ENCODE measurements at places on chromosomes 12 and 14.

- no peak for DNase-seq
Observed at GRCh38 chr12:48777501-48778400, 11.1 kb downstream of the ADCY6 start.

- DNase-seq, result no peak
Observed at GRCh38 chr14:35399083-35399937, 5.2 kb downstream of the NFKBIA start.

DNA sequence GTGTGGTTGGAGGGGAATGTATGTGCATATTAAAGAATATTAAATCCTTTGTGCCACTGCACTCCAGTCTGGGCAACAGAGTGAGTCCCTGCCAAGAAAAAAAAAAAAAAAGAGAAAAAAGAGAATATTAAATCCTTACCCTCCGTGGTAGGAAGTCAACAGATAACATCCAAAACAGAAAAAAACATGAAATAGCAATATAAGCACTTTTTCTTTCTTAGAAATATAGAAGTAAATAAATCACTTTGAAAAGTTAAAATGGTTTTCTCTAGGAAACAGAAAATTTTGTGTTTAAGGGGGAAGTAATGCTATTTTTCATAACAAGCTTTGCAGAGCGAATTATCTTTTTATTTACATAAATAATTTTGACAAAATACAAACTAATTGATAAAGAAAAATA lies 17.6 kb downstream of the SOS2 start:
- DNase-seq, result no peak

DNA sequence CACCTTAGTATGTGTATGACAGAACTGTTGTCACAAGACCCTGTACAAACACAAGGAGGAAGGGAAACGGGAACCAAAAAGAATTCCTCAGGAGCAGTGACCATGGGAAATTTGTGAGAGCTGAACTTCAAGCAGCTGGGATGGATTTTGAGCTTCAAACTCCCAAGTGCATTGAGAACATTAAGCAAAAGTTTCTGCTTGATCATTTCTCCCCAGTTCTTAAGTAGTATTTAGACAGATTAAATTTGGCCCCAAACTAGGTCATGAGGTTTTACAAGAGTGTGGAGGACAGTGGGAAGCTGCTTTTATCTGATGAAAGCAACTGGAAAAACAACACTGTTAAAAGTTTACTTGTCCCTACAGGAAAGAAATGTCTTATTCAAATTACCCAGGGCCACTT lies 206.0 kb upstream of the DCN start:
- DNase-seq, result no peak

- no peak for DNase-seq
Observed at GRCh38 chr14:81427348-81428058, 27.4 kb upstream of the STON2 start.

DNA sequence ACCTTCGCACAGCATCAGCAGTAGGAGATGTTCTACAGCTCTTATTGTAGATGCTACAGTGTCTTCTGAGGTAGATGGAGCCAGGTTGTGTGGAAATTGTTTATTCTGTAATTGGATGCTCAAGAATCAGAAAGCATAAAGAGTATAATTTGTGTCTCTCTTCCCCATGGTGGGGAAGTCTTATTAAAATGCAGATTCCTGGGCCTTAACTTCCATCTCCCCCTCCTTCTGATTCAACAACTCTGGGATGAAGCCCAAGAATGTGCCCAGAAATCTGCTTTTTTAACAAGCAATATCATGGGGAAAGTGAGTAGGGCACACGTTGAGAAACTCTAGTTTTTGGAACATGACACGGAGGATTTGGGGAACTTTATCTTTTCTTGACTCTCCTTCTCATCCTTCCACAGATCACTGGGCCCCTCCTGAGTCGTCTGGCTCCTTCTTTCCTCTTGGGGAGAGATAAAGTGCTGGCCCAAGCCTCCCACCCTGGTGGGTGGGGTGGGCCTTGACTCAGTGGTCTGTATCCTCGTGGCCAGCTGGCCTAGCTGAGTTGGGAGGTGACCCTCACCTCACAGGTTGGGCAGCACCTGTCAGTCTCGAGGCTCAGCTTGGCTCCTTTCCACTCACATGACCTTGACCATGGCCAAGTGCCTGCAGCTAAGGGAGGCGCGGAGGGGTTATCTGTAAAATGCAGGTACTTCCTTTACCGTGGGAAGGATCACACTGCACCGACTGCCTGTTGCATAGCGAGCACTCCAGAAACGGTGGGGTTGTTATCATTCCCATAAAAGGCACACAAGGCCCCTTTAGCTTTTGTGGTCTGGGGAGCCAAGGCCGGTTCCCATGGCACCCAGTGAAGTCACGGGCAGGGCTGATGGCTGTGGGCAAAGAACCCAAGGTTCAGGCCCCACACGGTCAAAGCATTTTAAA lies 141.9 kb downstream of the CHST11 start:
- DNase-seq, result no peak

DNA sequence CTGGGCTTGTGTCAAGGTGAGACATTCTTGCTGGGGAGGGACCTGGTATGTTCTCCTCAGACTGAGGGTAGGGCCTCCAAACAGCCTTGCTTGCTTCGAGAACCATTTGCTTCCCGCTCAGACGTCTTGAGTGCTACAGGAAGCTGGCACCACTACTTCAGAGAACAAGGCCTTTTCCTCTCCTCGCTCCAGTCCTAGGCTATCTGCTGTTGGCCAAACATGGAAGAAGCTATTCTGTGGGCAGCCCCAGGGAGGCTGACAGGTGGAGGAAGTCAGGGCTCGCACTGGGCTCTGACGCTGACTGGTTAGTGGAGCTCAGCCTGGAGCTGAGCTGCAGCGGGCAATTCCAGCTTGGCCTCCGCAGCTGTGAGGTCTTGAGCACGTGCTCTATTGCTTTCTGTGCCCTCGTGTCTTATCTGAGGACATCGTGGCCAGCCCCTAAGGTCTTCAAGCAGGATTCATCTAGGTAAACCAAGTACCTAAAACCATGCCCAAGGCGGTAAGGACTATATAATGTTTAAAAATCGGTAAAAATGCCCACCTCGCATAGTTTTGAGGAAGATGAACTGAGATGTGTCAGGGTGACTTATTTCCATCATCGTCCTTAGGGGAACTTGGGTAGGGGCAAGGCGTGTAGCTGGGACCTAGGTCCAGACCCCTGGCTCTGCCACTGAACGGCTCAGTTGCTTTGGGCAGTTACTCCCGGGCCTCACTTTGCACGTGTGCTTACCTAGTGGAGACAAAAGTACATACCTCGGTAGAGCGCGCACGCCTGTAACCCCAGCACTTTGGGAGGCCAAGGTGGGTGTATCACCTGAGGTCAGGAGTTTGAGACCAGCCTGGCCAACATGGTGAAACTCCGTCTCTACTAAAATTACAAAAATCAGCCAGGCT lies 4.3 kb downstream of the GAPDH start:
- no peak for DNase-seq

DNA sequence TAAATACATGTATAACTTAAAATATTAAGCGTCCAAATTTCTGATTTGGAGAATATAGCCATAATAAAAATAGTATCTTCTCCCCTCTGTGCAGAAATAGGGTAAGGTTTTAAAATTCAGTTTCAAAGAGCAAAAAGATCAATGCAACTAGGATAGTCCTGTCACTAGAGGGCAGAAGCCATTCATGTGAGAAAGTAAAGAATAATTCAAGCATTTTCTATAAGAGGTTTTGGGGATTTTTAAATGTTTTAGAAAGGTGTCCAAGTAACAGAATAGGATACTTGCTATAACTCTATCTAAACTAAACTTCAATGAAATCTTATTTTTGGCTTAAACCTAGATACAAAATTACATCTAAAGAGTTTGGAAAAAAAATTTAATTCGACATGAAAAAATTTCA lies 50.3 kb downstream of the ADAMTS20 start:
- no peak for DNase-seq

DNA sequence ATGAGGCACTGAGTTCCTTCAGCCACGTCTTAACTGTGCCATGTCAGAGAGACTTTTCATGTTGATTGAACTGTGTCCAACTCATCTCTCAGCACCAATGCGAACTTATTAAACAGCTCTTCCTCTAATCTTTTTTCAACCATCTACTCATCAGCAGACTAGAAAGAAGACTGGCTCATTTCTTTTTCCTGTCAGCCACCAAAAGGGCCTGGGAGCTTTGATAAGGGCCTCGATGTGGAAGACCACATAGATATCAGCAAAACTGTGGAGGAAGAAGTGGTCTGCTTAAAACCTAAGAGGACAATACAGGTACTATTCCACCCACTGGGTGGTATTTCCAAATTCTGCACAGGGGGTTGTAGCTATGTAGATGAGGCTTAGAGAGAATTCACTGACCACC lies 3.6 kb upstream of the PLXNC1 start:
- no peak for DNase-seq

DNA sequence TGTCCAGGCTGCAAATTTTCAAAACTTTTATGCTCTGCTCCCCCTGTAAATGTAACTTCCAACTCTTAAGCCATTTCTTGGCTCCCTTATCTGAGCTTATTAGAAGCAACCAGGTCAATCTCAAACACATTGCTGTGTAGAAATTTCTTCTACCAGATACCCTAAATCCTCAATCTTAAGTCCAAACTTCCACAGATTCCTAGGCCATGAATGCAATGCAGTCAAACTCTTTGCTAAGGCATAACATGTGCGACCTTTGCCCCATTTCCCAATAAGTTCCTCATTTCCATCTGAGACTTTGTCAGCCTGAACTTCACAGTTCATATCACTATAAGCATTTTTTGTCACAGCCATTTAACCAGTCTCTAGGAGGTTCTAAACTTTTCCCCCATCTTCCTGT lies 64.5 kb downstream of the TMTC3 start:
- no peak for DNase-seq

DNA sequence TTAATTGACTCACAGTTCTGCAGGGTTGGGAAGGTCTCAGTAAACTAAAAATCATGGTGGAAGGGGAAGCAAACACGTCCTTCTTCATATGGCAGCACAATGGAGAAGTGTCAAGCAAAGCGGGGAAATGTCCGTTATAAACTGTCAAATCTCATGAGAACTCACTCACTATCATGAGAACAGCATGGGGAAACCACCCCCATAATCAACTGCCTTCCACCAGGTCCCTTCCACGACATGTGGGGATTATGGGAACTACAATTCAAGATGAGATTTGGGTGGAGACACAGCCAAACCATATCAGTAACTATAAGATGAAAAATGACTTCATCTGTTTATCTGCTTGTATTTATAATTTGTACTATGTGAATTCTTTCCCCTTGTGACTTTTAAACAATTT lies 577.6 kb upstream of the MDGA2 start:
- no peak for DNase-seq

DNA sequence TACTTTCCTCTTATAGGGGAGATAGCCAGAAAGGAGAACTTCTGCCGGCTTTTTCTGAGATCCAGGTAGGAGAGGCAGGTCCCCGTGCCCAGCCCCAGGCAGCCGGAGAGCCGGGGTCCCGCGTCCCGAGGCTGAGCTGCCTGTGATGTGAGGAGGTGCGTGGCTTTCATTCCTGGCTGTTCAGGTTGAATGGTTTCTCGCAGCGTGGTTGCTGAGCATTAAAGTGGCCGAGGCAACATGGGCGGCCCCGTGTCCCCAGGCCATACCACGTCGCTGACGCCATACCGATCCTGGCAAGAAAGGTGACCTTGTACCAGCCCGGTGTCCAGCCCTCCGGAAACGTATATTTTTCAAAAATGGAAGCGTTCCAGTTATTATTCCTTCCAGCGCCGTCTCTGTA lies 116.7 kb upstream of the MYL2 start:
- DNase-seq, result no peak

DNA sequence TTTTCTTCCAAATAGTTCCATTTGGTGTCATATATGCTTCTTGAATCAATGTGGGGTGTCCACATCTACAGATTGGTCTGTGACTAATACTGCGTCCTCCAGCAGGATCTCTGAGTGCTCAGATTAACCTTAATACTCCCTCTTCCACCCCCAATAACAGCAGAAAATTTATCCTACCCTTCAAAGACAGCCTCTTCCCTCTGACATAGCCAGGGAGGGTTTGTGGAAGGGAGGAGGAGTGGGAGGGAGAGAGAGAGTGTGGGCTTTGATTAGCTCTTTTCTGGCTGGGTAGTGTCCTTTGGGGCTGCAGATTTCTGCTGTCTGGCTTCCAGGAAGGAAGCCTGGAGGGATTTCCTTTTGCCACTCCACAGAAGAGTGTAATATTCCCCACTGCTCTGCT lies 220.7 kb downstream of the TTC6 start:
- DNase-seq, result no peak

- peak; percentile 75 for DNase-seq
Observed at GRCh38 chr12:53065975-53066931, 12.9 kb downstream of the SPRYD3 start.

GRCh38 chr14:69848903-69849391 lies 30.3 kb upstream of the SMOC1 start:
- no peak for DNase-seq

DNA sequence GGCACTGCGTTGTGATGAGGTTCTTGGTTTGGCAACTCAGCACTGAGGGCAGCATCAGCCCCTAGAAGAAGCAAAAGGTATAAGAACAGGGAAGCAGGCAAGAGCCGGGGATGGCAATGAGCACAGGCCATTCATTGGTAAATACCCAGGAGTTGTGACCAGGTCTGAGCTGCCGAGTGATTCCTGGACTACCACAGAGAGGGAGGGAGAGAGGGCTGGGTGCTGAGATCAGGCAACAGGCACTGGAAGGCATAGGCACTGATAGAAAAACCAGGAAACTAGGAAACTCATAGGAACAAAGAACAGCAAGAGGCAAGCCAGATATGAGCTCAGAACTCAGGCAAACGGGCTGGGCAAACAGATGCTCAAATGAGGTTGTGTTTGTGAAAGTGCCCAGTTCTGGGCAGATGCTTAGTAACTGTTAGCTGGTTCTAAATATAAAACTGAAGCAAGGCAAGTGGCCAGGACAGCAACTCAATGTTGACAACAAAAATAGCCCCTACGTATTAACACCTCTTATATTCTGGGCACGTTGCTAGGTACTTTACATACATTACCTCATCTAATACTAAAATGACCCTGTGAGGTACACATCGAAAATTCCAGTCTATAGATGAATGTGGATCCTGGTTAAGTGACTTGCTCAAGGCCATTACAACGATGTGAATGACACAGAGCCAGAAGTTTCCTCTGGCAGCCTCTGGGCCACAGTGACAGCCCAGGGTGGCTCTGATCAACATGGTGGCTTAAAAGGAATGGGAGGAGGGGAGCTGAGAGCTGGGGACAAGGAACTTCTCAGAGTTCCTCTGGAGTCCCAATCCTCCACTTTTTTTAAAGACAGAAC lies 121.1 kb downstream of the PRMT8 start:
- no peak for DNase-seq

DNA sequence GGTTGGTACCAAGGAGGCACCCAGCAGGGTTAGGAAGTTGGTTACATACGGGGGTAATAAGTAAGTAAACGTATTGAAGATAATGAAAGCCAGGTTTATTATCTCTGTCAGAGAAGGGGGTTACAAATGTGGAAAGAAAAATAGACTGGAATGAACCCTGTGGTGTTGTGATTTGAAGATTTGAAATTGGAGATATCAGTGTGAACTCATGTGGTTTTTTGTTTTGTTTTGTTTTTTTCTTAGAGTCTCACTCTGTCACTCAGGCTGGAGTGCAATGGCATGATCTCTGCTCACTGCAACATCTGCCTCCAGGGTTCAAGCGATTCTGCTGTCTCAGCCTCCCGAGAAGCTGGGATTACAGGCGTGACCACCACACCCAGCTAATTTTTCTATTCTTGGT lies 14.1 kb upstream of the SLC25A3 start:
- DNase-seq, result no peak

- DNase-seq, result no peak
Observed at GRCh38 chr12:57771236-57771872, 551 bp downstream of the METTL1 start.

- DNase-seq, result no peak
Observed at GRCh38 chr12:40313928-40314327, 89.1 kb downstream of the LRRK2 start.

Data from midbrain (tissue), 1 donor.